ENCODE measurements at places on chromosomes 2 and 18.

- no peak for DNase-seq
These were observed 19.1 kb downstream of the MSTN start for GRCh38 chr2:190043441-190043840.

DNA sequence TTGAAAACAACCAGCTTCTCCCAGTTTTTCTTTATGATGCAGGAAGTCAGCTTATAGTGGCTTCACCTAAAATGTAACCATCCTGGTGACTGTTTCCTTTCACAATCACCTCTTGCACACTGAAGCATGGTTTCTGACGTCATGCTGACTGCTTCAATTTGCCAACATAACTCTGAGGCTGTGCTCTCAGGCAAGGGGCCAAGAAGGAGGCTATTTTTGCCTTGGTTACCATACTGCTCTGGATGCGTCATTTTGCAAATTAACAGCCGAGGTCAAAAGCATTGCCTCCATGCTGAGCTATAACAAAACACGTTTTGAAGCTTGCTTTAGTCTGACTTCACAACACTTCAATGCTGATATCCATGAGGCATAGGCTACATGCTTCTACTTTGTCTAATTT, 397.8 kb downstream of the METTL4 start:
- no peak for DNase-seq

DNA sequence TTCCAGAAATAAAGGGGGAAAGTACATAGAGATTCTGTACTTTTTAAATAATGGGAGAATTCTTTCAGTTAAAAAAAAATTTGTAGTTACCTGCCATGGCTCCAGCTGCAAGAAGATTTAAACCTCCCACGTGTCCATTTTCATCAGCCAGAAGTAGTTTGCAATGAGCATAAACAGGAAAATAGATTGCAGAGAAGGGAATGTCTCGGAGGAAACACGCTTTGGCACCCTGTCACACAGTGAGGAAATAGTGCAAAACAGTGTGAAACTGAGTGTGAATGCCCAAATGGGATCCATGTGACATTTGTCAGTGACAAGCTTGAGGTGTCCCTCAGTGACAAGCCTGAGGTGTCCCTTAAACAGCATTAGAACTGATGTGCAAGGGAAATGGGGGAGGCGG, 102.7 kb downstream of the SLC25A12 start:
- DNase-seq, result no peak

DNA sequence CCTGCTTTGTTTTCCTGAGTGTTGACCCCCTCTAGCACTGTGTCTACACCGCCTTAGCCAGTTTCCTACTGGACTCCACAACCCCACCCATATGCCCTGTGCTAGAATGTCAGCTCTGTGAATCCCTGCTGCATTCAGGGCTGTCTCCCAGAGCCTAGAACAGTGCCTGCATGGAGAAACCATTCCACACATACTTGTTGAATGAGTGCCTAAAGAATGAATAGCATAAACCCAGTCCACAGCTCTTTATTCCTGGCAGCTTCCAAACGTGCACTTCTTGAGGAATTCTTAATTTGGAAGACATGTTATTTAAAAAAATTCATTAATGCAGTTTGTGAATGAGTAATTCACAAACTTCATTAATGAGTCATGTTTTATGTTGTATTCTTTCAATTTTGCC, 6.5 kb upstream of the NAPG start:
- no peak for DNase-seq

GRCh38 chr18:77065221-77065981, 67.2 kb downstream of the MBP start:
- no peak for DNase-seq

GRCh38 chr2:33489835-33490431, 13.5 kb downstream of the RASGRP3 start:
- DNase-seq, result no peak

GRCh38 chr2:215884451-215885087, 128.8 kb downstream of the MREG start:
- no peak for DNase-seq

DNA sequence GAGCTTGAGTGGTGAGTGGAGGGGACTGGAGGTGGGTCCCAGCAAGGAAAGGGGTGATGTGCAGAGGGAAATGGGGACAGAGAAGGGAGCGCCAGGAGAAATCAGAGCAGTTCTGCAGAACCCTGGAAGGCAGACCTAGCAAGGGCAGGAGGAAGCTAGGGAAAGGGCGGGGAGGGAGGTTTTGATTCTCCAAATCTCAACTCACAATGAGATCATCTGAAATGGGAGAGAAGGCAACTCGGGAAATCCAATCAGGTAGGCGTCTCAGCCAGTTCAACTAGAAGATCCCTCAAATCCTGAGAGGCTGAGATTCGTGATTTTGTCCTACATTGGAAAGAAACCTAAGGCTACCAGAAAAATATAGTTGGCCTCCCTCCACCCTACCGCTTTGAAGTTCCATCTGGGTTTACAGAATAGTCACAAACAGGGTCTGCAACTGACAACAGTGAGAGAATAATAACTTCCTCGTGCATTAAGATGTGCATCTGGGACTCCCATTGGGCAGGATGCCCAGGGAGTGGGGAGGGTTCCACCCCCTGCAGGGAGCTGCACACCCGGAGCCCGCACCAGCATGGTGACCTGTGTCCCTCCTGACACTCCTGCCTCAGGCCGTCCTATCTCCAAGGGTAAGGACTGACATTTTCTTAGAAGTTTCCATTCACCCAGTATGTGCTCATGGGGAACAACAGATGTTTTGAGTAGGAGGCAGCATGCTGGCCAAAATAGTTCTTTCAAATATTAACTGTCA, 113.3 kb upstream of the ODC1 start:
- DNase-seq, result no peak

GRCh38 chr18:38948436-38948835, 1382.8 kb upstream of the CELF4 start:
- no peak for DNase-seq

- DNase-seq, result no peak
These were observed 34.7 kb downstream of the TRABD2A start for GRCh38 chr2:84846041-84846663.

- DNase-seq, result no peak
These were observed 126.7 kb downstream of the NDUFA10 start for GRCh38 chr2:239898292-239898925.

DNA sequence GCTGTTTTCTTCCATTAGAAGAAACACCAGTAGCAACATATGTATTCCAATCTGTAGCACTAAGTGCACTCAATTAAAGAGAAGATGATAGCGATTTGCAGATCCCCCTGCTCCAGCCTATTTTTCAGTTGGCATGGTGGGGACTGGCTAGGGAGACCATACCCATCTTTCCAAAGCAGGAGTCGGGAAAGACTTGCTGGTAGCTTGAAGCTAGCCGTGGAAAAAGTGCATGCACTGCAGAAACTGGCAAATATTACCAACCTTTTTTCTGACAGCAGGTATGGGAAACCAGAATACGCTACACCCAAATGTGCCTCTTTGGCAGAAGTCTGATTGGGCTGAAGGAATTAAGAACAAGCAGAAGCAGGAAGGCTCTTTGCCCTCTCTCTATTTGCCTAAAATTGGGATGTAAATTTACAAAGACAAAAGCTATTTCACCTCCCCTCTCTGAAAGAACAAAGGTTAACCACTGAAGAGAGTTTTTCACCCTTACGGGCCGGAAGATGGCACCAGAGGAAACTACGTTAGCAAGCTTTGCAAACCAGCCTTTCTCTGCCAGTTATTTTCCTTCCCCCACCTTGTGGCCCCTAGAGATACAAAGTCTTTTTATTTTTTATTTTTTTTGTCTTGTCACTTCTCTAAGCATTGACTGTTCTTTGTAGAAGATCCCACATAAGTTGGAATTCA, 273.1 kb downstream of the DLGAP1 start:
- DNase-seq, result no peak

- no peak for DNase-seq
These were observed 1.1 kb downstream of the DLGAP1 start for GRCh38 chr18:4453874-4454536.

DNA sequence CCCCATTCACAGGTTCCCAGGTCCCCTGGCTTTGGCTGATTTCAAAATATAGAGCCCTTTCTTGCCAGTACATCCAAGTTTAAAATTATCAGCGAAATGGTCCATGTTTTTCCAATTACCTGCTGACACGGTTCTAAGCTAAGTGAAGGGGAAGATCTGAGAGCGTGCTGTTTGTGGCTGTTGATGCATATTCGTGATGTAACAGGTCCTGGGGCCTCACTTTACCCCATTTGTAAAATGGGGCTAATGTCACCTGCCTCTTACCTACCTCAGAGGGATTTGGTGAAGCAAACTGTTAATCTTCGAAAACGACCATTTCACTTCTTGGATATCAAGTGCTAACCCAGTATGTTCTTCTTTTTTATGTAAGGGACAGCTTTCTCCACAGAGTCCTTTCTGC, 33.0 kb downstream of the SLC1A4 start:
- DNase-seq, result no peak

DNA sequence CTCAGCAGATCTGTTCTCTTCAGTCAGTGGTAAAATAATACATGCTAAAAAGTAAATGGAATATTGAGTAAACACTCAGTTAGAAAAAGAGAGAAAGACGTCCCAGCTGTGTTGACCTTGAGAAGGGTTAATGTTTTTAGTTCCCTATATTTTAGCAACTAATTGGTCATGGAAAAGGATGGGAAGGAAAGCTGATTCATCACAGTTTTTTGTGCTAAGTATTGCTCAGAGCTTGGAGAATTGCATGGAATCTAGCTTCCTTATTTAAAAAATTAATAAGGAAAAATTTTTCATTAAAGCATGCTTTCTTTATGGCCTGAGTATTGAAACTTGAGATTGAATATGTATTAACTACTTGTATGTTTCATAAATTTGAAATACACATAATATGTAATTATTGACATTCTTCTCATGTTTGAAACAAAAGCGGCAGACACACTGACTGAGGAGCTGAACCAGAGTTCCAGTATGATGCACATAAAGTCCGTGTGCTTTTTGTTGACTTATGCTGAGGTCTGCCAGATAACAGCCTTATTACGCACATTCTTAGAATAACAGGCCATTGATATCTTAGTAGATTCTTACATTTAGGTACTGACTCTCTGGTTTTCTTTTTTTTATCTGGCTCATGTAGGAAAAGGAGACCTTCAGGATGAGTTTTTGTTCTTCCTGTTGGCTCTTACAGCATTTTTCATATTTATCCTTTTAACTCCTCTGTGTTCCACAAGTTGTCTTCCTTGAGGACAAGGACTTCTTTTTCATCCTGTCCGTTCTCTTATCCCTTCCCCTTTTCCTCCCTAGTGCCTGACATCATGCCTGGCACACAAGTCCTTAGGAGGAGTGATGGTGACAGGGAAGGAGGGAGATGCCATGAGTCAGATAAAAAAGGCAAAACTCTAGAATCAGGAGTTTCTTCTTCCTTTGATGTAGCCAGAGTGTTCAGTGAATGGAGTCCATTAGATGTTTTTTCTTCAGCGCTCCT, 194.1 kb downstream of the PTPRM start:
- DNase-seq, result no peak

- DNase-seq, result no peak
These were observed 75.6 kb downstream of the LRP2 start for GRCh38 chr2:169286624-169287231.

GRCh38 chr2:137252934-137253333, 487.6 kb downstream of the THSD7B start:
- no peak for DNase-seq
